AG04450 (cell line): ENCODE measurements at places on chromosomes 1 and 21.

- no peak for DNase-seq
Observed at GRCh38 chr1:13830616-13831280, 130.8 kb downstream of the PRDM2 start.

DNA sequence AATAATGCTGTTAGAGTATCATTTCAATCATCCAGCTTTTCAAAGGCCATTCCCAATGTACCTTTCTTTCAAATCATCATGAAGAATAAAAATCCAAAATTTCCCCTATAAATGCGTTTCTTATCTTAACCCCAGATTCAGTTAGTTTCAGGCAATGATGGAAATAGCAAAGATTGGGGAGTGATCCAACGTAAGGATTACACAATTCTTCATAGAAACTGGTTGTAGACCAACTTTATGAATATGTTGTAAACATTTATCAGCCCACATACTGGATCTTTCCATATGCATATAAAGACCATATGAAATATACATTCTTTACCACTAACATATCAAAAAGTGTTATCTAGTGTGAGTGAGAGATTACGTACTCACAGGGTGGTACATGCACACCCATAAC lies 92.7 kb downstream of the ZC3H11B start:
- no peak for DNase-seq

- no peak for DNase-seq
Observed at GRCh38 chr1:110243574-110243973, 33.5 kb downstream of the KCNC4 start.

GRCh38 chr21:35940074-35940927 lies 120.0 kb downstream of the SETD4 start:
- DNase-seq = peak; percentile 57

DNA sequence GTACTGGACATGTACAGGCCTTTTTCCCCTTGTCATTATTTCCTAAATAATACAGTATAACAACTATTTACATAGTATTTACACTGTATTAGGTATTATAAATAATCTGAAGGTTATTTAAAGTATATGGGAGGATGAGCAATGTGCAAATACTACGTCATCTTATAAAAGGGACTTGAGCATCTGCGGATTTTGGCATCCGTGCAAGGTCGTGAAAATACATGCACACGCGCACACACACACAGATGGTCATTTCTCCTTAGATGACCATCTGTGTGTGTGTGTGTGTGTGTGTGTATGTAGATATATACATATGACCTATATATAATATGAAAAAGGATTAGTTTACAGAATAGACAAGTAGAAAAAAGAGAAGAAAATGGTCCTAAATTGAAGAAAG lies 15.4 kb downstream of the ALG14 start:
- DNase-seq = no peak
